Activated CD8-positive, alpha-beta T cell treated with anti-CD3 and anti-CD28 coated beads for 36 hours (primary cell): ENCODE measurements at places on chromosomes 5 and 9.

DNA sequence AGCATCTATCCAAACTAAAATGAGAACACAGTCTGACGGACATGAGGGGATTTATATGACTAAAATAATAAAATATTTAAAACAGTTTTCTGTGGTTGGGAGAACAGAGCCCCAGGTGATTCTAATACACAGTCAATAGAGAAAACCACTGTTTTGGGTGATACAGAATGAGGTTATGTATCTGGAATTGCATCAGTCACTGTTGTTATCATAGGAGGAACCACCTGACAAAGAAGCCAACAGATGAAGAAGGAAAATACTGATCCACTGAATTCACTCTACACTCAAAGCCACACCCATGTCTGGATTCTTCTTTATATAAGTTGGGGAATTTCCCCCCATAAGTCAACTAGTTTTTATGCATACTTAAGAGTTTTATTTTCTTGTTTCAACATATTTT, 799.0 kb downstream of the TLR4 start:
- no peak for DNase-seq

DNA sequence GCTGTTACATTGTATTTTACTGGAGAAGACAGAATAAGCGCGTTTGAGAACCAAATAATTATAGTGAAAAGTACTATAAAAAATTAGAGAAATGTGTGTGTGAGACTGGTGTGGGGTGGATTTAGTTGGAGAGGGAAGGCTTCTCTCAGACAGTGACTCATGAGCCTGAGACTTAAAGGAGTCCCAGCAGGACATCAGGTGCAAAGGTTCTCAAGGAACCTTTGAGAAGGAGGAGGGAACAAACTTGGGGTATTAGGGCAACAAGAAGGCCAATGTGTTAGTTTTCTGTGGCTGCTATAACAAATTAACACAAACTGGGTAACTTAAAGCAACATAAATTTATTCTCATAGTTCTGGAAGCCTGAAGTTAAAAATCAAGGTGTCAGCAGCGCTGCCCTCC, 4.9 kb downstream of the DDX4 start:
- no peak for DNase-seq

- DNase-seq: no peak
Observed at GRCh38 chr9:135360617-135361016, 119.0 kb upstream of the PPP1R26 start.

- no peak for DNase-seq
Observed at GRCh38 chr5:86526811-86527348, 90.9 kb upstream of the COX7C start.

GRCh38 chr9:35448496-35448895, 41.4 kb upstream of the RUSC2 start:
- DNase-seq: no peak

GRCh38 chr5:25858019-25858418, 1180.4 kb downstream of the CDH9 start:
- no peak for DNase-seq

GRCh38 chr5:143206196-143207053, 197.1 kb downstream of the NR3C1 start:
- peak; percentile 36 for DNase-seq

GRCh38 chr5:150645070-150645700, 4.7 kb downstream of the SYNPO start:
- no peak for DNase-seq

DNA sequence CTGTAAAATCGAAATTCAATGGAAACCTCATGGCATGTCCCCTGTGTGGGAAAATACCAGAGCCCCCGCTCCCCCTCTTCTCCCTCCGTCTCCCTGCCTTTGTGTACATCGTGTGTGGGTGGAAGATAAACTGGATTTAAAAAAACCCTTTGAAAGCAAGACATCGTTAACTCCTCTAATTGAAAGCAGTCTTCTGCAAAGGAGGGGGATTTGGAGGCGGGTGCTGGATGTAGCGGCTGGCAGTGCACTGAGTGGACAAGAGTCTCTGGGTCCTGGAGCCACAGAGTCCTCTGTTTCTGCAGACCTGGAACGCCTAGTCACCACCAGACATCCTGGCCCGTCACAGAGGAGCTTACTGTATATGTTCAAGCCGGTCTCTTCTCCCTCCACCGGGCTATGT, 169.4 kb downstream of the PAPPA start:
- DNase-seq: no peak

GRCh38 chr5:169356181-169356580, 55.2 kb upstream of the SLIT3 start:
- no peak for DNase-seq

DNA sequence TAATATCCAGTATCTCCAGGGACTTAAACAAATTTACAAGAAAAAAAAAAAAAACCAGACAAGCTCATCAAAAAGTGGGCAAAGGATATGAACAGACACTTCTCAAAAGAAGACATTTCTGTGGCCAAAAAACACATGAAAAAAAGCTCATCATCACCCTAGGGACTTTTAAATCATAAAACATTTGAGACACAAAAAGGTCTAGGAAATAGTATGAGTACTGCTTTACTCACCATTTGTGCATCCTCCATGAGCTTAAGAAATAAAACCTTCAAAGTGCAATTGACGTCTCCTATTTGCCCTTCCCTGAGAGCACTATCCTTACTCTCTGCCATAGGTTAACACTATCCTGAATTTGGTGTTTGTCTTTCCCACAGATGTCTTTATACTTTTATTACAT, 193.7 kb upstream of the NREP start:
- DNase-seq: no peak

GRCh38 chr5:126818736-126819135, 41.8 kb downstream of the LMNB1 start:
- DNase-seq: no peak

DNA sequence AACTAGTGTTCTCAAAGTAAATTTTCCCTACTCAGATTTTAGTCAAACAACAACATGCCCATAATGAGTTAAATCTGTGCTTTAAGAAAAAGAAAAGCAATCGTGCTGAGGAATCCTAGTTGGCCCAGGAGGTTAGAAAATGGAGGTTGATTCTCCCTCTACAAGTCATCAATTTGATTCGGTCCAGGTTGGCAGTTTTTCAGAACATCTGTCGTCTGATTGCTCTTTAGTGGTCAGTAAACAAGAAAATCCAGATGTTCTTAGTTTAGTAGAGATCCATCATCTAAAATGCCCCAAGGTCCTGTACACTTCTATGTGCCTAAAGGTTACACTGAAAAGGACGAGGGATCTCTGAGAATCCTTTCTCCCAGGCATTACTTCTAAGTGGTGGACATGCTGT, 659.2 kb downstream of the MTRR start:
- no peak for DNase-seq

GRCh38 chr9:68704814-68705530, at the start of gene PIP5K1B:
TSS of gene PIP5K1B (plus strand) at chr9:68705240. CDS start at chr9:68822615, 117,375 bp downstream.
- DNase-seq: peak; percentile 47

- DNase-seq: no peak
Observed at GRCh38 chr5:160293901-160294561, 18.3 kb downstream of the CCNJL start.

GRCh38 chr9:127809002-127809539, 6.4 kb downstream of the FPGS start:
- DNase-seq: peak; percentile 43

- DNase-seq: no peak
Observed at GRCh38 chr9:131465401-131465800, 37.3 kb upstream of the POMT1 start.

DNA sequence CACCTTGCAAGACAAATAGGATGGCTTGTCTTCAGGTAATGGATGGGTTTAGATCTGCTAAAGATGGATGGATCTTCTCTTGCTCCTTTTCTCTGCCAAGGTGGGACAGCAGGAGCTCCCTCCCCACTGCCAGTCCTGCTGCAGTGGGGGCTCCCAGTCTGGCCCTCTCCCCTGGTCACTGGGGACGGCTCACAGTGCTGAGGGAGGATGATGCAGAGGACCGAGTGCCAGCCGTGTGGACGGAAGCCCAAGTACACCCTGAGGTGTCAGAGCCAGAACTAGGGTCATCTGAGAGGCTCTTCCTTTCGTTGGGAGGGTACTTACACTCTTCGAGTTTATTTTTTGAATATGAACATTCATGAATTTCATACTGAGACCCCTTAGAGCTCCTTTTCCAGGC, 5.7 kb downstream of the CCDC69 start:
- no peak for DNase-seq

- DNase-seq: no peak
Observed at GRCh38 chr5:56632939-56633338, 182.4 kb upstream of the MAP3K1 start.

DNA sequence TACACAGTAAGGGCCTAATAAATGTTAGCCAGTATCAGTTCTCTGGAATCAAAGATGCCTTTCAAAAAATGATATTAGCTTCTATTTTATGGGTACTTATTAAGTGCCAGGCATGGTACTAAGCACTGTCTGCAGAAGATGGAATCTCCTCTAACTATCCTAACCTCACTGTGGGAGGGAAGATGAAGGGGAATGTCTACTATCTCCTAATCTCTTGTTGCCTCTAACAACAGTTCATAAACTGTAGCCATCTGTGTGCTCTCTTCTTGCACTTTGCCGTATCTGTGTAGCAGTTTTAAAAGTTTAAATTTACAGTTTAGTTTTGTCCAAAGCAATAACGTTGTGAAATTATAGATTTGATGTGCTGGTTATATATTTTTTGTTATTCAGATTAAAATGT, 99.6 kb upstream of the CCDC112 start:
- no peak for DNase-seq

DNA sequence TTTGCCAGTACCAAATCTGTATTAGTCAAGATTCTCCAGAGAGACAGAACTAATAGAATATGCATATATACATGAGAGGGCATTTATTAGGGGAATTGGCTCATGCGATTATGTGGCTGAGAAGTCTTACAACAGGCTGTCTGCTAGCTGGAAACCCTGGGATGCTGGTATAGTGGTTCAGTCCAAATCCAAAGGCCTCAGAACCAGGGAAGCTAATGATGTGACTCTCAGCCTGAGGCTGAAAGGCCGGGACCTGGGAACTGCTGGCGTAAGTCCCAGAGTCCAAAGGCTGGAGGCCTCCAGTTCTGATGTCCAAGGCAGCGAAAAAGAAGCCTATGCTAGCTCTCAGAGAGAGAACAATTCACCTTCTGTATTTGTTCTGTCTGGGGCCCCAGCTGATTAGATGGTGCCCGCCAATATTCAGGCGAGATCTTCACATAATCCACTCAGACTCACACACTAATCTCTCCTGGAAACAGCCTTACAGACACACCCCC, 84.1 kb downstream of the KIAA1958 start:
- DNase-seq: no peak

DNA sequence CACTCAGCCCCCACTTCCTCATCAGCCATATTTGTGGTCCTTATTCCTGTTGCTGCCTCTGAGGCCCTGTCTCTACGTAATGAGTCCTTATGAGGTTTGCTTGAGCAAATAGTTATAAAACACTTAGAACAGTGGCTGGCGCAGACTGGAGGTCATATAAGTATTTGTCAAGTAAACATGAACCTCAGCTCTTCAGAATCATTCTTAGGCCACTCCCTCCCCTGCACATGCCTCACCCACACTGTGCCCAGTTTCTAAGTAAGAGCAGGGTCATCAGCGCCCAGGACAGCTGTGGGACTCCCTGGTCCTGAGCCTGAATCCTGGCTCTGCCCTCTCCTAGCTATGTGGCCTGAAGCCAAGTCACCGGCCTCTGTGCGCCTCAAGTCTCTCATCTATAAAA, 4.0 kb downstream of the ST6GALNAC4 start:
- no peak for DNase-seq

- no peak for DNase-seq
Observed at GRCh38 chr9:93976973-93977372, 21.8 kb upstream of the BARX1 start.

GRCh38 chr9:89730715-89731114, 125.9 kb downstream of the GADD45G start:
- DNase-seq: no peak

DNA sequence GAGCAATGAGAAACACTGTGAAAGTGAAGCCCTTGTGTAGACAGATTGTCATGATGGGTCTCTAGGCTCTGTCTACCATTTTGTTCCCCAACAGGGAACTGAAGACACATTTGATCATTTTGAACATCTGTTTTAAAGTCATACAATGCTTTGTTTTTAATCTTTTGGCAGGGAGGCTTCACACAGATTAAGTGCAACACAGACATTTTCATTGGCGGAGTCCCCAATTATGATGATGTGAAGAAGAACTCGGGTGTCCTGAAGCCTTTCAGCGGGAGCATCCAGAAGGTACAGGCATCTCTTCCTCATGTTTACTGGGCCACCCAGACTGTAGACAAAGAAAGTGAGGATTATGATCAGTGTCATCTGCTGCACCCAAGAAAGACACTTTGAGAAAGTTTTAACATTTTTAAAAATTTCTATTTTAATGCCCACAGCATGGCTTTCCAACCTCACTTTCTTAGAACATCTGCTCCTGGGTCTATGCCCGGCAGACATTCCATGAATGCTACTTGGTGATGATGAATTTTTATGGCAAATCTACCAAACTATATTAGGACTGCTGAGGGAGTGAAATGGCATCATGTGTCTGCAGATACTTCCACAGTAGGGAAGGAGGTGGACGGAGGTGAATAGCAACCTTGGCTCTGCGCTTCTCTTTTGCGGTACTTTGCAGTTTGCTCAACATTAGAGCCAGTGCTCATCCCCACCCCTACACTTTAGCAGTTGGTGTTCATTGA, 121.3 kb downstream of the LIFR start:
- DNase-seq: no peak

DNA sequence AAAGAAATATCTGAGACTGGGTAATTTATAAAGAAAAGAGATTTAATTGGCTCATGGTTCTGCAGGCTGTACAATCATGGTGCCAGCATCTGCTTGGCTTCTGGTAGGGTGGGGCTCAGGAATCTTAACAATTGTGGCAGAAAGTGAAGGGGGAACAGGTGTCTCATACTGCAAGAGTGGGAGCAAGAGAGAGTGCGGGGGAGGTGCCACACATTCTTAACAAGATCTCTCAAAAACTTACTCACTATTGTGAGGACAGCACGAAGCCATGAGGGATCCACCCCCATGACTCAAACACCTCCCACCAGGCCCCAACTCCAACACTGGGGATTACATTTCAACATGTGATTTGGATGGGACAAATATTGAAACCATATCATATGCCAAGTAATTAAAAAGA, 70.1 kb upstream of the PANK3 start:
- peak; percentile 5 for DNase-seq

GRCh38 chr5:93034621-93035590, 546.1 kb downstream of the NR2F1-AS1 start:
- DNase-seq: no peak

DNA sequence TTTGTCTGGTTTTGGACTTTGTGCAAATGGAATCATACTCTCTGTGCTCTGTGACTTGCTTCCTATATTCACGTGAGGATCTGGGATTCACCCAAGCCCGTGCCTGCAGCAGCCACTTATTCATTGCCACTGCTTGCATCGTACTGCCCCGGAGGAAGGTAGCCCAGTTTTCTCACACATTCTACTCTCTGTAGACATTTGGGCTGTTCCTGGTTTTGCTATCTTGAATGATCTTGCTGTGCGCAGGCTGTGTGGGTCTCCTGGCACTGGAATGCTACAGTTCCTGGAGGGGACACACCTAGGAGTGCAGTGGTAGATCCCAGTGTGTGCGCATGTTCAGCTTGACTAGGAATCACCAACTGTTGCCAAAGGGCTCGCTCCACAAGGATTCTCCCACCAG, 99.2 kb upstream of the BOD1 start:
- DNase-seq: no peak

GRCh38 chr5:108634010-108634616, 113.6 kb upstream of the FER start:
- no peak for DNase-seq
